ENCODE measurements at places on chromosomes 7 and 10. TPM values are rescaled to one million over a fixed set of nuclear protein-coding genes. Genes with fewer than 3 reads are reported as not detected.

GRCh38 chr7:117623606-117624005 lies 143.8 kb downstream of the CFTR start:
- no peak for DNase-seq

The DRGX gene
- total RNA-seq = not detected

- no peak for DNase-seq
Measured at GRCh38 chr7:24368161-24368560, 84.2 kb downstream of the NPY start.

DNA sequence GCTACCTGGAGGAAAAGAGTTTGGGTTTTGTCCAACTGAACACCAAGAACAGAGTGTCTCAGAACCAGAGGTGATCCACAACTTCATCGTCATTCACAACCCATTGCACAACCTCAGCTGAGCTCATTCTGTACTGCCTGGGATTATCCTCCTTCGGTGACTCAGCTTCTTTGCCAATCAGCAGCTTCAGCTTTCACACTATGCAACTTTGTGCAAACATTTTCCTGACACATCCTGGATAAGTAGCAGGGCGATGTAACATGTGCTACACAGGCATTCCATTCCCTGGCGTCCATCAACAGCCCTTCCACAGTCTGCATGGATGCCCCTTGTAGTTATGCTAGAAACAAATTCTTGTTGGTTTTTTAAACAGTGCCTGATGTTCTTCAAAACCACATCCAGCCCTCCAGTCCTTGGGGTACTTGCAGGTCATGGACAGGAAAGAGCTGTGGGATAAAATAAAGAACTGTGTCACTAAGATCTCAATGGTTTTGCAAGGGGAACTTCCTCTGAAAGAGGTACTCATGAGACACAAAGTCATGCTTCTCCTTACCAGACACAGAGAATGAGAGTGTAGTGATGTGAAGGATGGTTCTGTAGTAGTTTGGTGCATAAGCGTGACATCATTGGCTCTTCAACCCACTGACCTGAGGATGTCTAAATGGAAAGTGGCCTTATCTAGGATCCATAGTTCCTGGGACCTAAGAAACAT lies 478.5 kb downstream of the KIF20B start:
- peak; percentile 78 for DNase-seq

GRCh38 chr7:77783111-77783510 lies 15.1 kb downstream of the TMEM60 start:
- DNase-seq = no peak

- DNase-seq = no peak
Measured at GRCh38 chr7:41745451-41745850, 42.6 kb upstream of the INHBA start.

GRCh38 chr7:11328309-11328708 lies 354.6 kb downstream of the PHF14 start:
- DNase-seq = peak; percentile 24

- DNase-seq = no peak
Measured at GRCh38 chr7:87206361-87206760, 13.2 kb downstream of the TMEM243 start.

DNA sequence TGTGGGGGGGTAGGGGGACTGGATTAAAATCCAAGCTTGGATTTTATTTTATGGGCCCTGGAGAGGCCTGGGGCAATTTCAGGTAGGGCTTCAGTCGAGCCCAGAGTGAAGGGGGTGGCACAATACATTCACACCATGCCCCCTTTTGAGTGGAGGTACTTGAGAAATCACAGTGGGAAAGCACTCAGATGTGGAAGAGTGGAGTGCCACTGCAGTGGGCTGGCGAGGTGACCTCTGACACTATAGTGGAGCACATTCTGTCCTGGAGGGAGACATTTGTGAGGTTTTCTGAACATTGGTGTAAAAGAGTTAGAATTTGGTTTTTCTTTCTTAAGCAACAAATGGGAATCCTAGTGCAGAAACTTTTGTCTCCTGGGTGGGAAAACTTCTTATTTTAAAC lies 143.2 kb downstream of the WNT2 start:
- no peak for DNase-seq

GRCh38 chr10:94320285-94320914 lies 42.3 kb downstream of the NOC3L start:
- DNase-seq = peak; percentile 81

GRCh38 chr7:74612015-74612829 lies 45.3 kb upstream of the GTF2I start:
- DNase-seq = no peak

DNA sequence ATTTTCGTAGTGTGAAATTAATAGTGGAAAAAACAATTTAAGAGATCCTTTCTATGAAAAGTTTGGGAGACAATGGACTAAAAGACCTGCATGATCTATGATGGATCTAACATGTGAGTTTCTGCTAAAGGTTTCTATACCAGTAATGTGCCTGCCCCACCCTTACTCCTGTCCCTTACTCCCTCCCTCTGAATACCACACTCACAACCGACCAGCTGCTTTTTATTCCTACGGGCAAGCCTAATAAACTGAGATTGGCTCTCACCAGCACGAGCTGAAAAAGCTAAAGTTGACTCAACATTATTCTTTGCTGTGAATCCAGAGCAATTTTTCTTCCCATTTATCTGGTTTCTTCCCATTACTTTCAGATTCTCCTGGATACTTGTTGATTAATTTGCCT lies 17.8 kb upstream of the REEP3 start:
- no peak for DNase-seq

GRCh38 chr10:96017191-96017687 lies 26.1 kb upstream of the CCNJ start:
- DNase-seq = peak; percentile 82

The FFAR4 gene
- 0.16 TPM for total RNA-seq

DNA sequence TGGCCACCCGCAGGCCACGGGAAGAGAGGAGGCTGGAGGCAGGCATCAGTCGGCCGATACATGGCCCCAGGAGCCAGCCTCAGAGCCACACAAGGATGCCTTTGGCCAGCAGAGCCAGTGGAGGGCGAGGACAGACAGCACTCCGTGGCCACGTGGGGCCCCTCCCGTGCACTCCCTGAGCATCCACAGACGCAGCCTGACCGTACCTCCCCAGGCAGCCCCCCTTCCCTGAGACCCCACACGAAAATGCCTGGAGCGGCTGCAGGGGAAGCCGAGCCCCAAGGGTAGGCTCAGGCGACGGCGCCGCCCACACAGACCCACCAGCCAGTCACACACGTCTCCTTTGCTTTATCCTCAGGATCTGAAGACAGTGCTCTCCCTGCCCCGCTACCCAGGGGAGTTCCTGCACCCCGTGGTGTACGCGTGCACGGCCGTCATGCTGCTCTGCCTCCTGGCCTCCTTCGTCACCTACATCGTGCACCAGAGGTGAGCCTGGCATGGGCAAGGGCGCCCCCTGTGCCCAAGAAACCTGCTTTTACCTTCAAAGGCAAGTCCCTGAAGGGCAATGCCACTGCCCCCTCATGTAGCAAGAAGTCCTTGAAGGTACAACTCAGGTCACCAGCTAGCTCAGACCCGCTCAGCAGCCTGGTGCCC lies 9.0 kb downstream of the ADGRA1 start:
- no peak for DNase-seq

GRCh38 chr7:36810032-36810431 lies 85.7 kb upstream of the AOAH start:
- DNase-seq = no peak

DNA sequence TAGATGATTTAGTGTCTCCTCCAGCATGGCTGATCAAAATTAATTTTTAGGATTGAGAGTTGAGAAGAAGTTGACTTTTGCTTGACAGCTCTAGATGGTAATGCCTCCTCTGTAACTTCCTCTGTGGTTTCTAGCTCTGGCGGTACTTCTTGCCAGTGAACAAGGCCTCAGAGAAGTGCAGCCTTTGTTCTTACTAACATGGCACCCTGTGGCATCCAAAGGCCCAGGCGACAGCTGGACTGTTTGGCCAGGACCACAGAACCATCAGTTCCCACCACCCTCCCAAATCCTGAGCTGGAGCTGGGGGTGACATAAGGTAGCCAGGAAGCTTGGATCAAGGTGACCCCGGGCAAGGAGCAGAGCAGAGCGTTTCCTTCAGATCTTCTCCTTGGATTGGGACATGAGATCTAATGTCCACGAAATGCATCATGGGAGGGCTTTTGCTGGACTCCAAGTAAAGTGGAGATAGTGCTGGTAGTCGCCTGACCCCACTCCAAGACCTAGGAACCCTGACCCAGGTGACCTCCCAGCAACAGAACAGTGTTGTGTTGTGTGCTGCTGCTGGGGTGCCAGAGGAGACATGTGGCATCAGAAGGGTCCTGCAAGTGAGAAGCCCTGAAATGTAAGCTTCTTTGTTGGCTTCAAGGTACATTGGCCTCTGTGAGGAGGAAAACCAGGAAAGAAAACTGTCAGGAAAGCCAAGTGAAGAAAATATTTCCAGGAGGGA lies 41.8 kb downstream of the APBB1IP start:
- DNase-seq = no peak

DNA sequence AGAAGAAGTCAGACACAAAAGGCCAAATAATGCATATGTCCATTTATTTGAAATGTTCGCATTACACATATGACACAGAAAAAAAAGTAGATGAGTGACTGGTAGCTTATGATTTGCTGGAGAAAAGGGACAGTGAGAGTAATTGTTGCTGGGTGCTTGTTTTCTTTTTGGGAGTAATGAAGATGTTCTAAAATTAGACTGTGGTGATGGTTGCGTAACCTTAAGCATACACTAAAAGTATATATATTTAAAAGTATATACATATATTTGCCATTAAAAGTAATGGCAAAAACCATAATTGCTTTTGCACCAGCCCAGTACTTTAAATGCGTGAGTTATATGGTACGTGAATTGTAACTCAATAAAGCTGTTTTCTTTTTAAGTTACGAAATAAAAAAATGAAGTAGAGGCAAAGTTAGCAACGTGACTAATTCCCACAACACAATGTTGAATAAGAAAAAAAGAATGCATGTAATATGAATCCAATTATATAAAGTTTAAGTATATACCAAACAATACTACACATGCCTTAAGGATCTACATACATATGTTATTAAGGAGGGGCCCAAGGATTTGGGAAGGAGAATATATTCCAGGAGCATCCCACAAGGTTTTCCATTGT lies 360.4 kb upstream of the CELF2 start:
- no peak for DNase-seq

The ATP6V0A4 gene
- total RNA-seq = 1.1 TPM

DNA sequence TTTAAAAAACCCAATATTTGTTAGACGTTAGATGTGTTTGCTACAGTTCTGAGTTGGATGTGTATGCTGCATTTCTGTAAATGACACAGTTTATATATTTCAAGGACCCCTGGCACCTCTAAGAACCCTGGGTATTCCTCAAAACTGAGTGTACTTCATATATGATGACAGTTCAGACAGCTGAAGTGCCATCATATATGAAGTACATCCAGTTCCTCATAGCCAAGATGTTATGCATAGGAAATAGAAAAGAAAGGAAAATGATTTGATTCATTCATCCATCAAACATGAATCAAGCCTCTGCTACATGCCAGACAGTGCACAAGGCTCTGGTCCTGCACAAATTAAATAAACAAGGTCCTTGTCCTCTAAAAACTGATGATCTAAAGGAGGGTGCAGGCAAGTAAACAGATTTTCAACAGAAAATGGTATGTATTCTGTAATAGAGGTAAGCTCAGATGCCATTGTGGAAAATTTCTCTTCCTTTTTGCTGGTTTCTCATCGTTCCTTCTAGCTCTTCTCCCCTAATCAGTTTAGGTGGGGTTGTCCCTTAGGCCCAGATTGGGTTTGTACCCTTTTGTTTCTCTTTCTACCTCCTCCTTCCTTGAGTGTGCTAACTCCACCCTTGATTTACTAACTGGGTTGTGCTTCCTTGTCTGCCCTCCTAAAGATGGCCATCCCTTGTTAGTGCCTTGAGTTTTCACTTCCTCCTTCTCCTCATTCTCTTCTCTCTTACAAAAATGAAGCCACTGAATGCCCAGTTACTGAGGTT lies 25.3 kb upstream of the SMIM30 start:
- no peak for DNase-seq

DNA sequence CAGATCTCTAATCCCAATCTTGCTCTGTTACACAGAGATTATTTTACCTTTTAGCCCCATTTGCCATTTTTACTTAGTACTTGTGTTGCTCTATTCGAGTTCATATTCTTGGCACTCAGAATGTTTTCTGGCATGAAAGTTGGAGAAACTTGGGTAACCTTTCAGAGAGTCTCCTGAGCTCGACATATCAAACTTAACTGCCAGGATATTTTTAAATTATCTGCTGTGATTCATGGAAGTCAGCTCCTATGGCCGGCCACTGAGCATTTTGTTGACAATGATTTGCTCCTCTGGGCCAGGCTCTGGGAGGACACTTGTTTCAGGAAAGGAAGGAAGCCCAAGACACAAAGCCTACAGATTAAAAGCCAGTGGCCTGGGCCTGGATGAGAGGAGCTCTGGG lies 396.7 kb downstream of the TNS3 start:
- DNase-seq = no peak

The ANKRD30A gene
- not detected for total RNA-seq

- DNase-seq = peak; percentile 76
Measured at GRCh38 chr10:4459531-4459930, 366.5 kb upstream of the AKR1E2 start.

GRCh38 chr7:96614154-96614867 lies 95.3 kb downstream of the SEM1 start:
- no peak for DNase-seq

DNA sequence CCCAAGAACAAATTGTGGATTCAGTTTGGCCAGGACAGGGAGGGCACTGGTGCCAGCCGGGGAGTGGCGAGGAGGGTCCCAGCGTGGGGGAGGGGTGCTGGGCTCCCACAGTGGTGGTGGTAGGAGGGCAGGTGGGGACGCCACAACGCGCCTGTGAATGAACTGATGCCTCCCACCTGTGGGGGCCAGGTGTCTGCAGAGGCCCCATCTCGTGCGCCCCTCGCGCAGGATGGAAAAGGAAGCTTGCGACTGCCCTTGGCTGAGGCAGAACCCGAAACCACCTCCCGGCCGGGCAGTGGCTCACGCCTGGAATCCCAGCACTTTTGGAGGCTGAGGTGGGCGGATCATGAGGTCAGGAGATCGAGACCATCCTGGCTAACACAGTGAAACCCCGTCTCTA lies 72.0 kb downstream of the MICALL2 start:
- DNase-seq = no peak

DNA sequence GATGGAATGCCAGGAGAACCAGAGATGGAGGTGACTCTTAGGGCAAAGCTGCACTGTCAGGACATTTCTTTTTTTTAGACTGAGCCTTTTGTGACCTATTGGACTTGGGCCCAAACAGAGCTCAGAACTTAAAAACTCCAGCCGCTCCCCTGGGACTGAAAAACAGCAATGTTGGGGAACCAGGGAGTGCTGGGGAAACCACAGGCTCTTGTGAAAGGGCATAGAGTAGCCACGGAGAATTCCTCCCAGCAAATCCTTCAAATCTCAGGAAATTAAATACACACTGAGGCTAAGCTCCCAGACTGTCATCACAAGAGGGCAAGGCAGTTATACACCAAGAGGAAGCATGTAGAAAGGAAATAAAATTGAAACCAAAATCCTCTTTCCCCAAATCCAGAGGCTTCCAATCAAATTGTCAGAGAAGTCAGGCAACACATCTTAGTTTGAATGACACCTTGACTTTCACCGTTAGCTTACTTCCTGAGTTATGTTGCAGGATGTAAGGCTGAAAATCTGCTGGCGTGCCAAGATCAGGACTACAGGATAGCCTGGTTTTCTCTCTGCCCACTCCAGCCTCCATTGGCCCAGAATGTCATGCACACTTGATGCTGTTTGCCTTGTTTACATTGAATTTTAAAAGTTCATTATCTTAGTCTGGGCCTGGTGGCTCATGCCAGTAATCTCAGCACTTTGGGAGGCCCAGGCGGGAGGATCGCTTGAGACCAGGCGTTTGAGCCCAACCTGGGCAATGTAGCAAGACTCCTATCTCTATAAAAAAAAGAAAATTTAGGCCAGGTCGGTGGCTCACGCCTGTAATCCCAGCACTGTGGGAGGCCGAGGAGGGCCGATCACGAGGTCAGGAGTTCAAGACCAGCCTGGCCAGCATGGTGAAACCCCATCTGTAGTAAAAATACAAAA lies 2.6 kb upstream of the RFC2 start:
- DNase-seq = no peak

The ALOX5 gene
- total RNA-seq = 5.0 TPM

All from hepatocyte (in vitro differentiated cells).